ENCODE measurements at places on chromosomes 4 and X. TPM values are rescaled to one million over a fixed set of nuclear protein-coding genes. Genes with fewer than 3 reads are reported as not detected.

DNA sequence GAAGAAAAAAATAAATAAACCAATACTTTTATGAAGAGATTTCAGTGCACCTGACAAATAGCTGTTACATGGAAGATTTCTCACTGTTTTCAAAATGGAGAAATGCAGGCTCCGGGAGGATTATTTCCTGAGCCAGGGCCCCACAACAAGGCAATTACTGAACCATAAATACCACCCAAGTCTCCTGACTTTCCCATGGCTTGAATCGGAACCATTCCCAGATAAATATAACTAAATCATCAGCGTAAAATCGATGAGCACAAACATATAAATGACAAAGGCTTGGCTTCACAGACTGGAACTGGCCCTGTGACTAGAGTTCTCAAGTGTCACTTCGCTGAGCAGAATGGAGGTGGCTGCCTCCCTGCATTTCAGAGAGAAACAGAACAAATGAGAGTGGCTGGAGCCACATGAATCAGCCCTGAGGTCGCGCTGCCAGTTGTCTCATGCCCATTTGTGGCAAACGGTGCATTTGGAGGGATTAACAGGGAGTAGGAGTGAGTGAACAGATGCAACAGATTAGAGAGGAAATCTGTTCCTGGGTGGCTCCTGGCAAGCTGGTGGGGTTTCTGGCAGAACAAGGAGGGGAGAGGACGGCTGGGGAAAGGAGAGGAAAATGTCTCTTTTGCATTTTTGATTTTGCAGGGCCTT, 57.3 kb upstream of the STIM2 start:
- H3K4me3 ChIP-seq: no peak overlapping the region
- H3K27ac ChIP-seq: no peak overlapping the region
- H3K36me3 ChIP-seq: no peaks in the 10 kb centered on the region
- DNase-seq: no peak

DNA sequence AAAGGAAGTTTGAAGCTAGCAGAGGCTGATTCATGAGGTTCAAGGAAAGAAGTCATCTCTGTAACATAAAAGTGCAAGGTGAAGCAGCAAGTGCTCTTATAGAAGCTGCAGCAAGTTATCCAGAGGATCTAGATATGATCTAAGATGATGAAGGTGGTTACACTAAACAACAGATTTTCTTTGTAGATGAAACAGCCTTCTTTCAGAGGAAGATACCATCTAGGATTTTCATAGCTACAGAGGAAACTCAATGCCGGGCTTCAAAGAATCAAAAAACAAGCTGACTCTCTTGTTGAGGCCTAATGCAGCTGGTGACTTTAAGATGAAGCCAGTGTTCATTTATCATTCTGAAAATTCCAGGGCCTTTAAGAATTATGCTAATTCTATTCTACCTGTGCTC, 28.8 kb downstream of the NR0B1 start:
- H3K4me1 ChIP-seq: no peaks in the 10 kb centered on the region
- H3K4me3 ChIP-seq: no peak overlapping the region
- no peak for DNase-seq
- H3K27me3 ChIP-seq: no peaks in the 10 kb centered on the region

DNA sequence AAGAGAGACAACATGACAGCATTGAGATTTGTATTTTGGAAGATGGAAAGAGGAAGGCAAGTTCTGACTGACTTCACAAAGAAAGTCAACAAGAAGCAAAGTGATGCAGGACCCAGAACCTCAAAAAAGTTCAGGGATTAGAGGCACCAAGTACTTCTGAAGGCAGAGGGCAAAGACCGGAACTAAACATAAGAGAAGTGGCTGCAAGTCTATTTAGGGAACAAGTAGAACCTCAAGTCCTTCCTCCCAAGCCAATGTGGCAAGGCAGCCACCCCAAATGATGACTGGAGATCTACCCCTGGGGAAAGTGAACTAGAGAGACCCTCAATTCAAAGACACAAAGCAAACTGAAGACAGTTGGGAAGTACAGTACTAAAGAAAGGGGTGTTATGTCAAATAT, 46.6 kb downstream of the SLC39A8 start:
- H3K4me1 ChIP-seq: no peaks in the 10 kb centered on the region
- DNase-seq: no peak
- no peak overlapping the region for H3K4me3 ChIP-seq

DNA sequence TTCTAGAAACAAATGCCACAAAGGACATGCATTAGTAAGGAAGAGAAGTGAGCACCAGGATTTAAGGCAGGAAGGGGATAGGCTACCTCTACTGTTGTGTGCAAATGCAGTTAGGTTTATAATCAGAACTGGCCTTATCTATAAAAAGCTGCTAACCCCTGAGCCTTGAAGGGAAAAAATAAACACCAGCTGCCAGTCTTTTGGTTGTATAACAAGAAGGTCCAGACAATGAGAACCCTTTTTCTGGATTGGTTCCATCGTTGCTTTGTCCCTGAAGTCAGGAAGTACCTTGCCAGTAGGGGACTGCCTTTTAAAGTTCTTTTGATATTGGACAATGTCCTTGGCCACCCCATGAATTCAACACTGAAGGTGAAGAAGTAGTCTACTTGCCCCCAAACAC, 126.7 kb upstream of the OTUD4 start:
- DNase-seq: no peak
- H3K4me3 ChIP-seq: no peak overlapping the region
- no peaks in the 10 kb centered on the region for H3K36me3 ChIP-seq

DNA sequence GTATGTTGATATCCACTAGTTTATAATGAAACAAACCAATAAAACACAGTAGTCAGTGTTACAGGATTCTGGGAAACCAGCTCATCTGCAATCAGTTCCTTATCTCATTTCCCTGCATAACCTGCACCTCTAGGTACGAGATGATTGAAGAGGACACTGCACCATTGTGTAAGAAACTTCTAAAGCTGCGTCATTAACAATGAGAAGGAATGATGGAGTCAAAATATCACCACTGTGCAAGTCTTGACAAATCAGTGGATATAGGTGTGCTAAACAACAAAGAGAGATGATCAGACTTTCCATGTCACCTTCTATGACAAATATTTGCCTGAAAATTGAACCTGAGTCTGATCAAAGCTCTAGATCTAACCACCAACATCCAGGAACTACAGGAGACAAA, 40.7 kb upstream of the DHX15 start:
- no peaks in the 10 kb centered on the region for H3K4me1 ChIP-seq
- DNase-seq: no peak
- no peak overlapping the region for H3K4me3 ChIP-seq
- H3K36me3 ChIP-seq: no peaks in the 10 kb centered on the region
- H3K27me3 ChIP-seq: peaks cover 6% of the 10 kb centered on the region
- H3K27ac ChIP-seq: no peak overlapping the region

DNA sequence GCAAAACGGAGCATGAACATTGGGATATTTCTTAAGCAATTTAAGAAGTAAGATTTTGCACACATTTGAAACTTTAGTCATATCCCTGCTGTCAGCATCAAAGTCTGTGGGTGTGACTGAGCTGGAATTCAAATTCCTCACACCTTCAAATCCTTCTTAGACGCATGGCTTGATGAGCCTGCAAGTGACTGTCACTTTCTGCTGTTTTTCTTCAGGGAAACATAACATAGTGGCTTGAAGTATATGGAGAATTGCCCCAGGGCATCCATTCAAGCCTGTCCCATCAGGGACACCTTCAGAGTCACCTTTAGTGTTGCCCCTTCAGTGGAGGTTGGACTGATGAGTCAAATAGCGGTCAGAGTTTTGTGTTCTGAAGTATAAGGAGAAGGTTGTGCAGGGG, 17.4 kb downstream of the FHDC1 start:
- H3K27ac ChIP-seq: no peak overlapping the region
- H3K4me1 ChIP-seq: no peaks in the 10 kb centered on the region
- DNase-seq: no peak
- H3K36me3 ChIP-seq: no peaks in the 10 kb centered on the region

GRCh38 chrX:74232859-74233258, 71.1 kb upstream of the ZCCHC13 start:
- H3K27me3 ChIP-seq: no peaks in the 10 kb centered on the region
- H3K4me3 ChIP-seq: no peak overlapping the region
- H3K36me3 ChIP-seq: no peaks in the 10 kb centered on the region
- no peak overlapping the region for H3K27ac ChIP-seq
- no peaks in the 10 kb centered on the region for H3K4me1 ChIP-seq

Gene MAPK10
- 0.72 TPM for total RNA-seq

Gene SMARCA1
- total RNA-seq: 0.25 TPM
